ENCODE measurements at places on chromosomes 7 and 10.
A peak's percentile ranks its signal among the peaks of the same experiment; 100 is the strongest.

DNA sequence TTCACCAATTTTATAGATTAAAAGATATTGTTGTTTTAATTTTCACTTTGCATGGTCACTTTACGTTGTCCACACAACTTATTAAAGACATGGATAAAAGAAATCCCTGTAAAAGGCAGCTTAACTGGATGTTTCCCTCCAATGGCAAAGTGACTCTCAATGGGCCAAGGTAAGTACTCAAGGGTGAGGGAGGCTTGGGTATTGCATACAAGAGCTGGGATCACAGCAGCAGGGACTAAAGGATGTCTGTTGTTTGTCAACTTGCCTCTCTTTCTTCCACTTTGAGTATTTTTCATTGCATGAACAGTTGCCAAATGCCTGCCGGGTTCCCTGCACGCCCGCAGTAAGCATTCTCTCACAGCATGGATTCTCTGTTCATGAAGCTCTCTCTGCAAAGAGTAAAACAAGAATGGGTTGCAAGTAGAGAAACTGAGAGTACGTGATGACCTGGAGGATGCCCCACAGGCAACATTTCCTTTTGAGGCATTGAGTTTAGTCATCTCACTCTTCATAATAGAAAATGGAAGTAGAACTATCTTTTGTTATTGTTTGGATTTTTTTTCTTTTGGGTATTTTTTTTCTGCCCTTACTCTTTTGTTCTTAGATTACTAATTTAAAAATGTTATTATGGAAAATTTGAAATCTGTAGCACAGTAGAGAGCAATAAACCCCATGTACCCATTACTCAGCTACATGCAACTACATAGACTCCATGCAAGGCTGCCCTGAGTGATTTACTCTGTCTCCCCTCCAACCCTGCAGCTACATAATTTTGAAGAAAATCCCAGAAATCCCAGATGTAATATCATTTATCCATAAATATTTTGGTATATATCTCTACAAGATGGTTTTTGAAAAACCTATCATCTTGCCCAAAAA, 26.3 kb downstream of the GPR141 start:
- DNase-seq: no peak

- peak; percentile 13 for DNase-seq
Observed at GRCh38 chr10:55410415-55410885, 609.4 kb upstream of the PCDH15 start.

GRCh38 chr7:28984217-28984616, 26.1 kb upstream of the TRIL start:
- no peak for DNase-seq

GRCh38 chr10:44557596-44558191, 172.8 kb upstream of the CXCL12 start:
- no peak for DNase-seq

DNA sequence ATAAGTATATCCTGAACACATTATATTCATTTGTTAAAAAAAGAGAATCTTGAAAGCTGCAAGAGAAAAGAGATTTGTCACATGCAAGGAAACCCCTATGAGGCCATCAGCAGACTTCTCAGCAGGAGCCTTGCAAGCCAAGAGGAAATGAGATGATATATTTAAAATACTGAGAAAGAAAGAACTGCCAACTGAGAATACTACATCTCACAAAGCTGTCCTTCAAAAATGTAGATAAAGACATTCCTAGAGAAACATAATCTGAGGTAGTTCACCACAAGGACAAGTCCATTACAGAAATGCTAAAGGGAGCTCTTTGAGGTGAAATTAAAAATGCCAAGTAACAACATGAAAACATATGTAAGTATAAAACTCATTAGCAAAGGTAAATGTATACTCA, 224.4 kb upstream of the MBL2 start:
- no peak for DNase-seq

GRCh38 chr10:6228010-6228511, 25.3 kb downstream of the PFKFB3 start:
- DNase-seq: no peak

- no peak for DNase-seq
Observed at GRCh38 chr7:104640506-104640905, 312.1 kb downstream of the LHFPL3 start.

- no peak for DNase-seq
Observed at GRCh38 chr7:18760046-18760445, 264.5 kb downstream of the HDAC9 start.

GRCh38 chr10:76021398-76021797, 590.0 kb downstream of the LRMDA start:
- no peak for DNase-seq

- no peak for DNase-seq
Observed at GRCh38 chr10:43225787-43226153, 41.1 kb downstream of the RASGEF1A start.

- no peak for DNase-seq
Observed at GRCh38 chr10:28211759-28212158, 91.1 kb downstream of the MPP7 start.

DNA sequence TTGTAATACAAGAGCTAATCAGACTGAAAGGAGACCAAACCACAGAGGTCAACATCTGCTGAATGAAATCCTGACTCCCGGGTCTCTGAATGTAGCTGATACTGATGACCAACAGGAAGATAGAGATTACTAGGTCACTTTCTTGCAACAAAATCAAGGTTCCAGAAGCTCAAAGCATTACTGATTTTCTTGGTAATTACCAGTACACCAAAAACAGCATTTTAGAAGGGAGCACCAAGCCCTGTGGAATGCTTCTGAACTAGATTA, 177.7 kb downstream of the SLC25A13 start:
- DNase-seq: no peak

- no peak for DNase-seq
Observed at GRCh38 chr10:14478201-14478600, 147.5 kb upstream of the FRMD4A start.

GRCh38 chr10:3846736-3847135, 61.7 kb upstream of the KLF6 start:
- no peak for DNase-seq

- DNase-seq: no peak
Observed at GRCh38 chr7:105786520-105787470, 89.6 kb downstream of the ATXN7L1 start.

GRCh38 chr10:65544756-65545155, 1381.1 kb upstream of the LRRTM3 start:
- no peak for DNase-seq

GRCh38 chr7:133987582-133987981, 139.6 kb upstream of the LRGUK start:
- DNase-seq: no peak

DNA sequence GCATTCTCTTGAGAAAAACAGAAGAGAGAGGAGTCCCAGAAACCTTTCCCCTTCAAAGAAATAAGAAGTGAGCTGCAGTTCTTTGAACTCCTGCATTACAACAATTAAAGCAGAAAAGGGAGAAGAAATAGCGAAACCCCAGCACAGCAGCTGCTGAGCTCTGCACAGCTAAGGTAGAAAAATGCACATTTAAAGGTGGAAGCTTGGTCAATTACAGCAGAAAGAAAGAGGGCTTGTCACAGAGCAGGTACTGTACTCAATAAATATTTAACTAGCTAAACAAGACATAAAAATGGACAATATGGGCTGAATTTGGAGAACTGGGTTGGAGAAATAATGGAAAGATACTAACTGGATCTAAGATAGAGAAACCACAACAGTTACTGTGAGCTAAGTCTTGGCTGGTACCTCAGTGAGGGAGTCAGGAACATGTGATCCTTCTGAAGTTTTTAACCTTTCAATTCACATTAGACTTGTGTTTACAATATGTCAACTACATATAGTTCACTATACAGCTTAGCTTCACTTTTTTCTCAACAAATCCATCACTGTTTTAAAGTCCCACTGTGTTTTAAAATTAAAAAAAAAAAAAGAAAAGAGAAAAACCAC, 332.5 kb downstream of the ELMO1 start:
- no peak for DNase-seq

Measured in RKO (cell line).